Karpas-422 (cell line): ENCODE measurements at places on chromosomes 6 and 20.

DNA sequence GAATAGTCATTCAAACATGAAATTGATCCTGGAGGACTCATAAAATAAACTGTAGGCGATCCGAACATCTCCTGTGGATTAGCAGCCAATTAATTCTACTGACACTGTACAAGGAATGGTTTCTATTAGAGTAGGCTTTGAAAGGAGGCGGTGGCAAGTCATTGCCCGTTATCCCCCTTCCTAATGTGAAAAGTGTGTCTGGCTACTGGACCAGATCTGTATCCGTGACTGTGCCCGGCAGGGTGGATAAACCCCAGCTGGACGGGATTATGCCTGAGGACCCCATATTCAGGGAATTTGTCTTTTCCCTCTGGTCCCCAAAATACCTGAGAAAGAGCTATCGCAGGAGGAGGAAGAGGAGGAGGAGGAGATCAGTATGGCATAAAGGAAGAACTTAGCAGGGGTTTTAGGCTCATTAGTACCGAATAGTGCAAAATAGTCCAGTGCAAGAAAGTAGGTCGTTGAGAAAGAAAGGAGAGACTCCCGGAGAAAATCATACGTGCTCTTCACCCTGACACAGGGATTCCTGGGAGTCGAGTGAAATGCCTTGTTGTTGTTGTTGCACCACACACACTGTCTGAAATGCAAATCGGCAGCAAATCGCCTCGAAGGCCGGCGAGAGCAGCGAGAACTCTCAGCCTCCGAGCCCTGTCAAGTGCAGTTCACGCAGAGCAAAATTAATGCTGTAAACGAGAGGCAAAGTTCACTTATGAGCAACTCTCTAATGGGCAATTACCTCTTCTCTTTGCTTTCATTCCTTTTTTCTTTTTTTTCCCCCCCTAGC, 178.9 kb upstream of the ARID1B start:
- DNase-seq: no peak

GRCh38 chr20:59438201-59438600, 137.8 kb downstream of the EDN3 start:
- no peak for DNase-seq

GRCh38 chr6:140825731-140826130, 1307.0 kb upstream of the GJE1 start:
- DNase-seq: no peak

- DNase-seq: no peak
Measured at GRCh38 chr6:50825375-50826036, 6.8 kb downstream of the TFAP2B start.

GRCh38 chr6:11381801-11382513, 149.5 kb upstream of the NEDD9 start:
- DNase-seq: peak; percentile 82

DNA sequence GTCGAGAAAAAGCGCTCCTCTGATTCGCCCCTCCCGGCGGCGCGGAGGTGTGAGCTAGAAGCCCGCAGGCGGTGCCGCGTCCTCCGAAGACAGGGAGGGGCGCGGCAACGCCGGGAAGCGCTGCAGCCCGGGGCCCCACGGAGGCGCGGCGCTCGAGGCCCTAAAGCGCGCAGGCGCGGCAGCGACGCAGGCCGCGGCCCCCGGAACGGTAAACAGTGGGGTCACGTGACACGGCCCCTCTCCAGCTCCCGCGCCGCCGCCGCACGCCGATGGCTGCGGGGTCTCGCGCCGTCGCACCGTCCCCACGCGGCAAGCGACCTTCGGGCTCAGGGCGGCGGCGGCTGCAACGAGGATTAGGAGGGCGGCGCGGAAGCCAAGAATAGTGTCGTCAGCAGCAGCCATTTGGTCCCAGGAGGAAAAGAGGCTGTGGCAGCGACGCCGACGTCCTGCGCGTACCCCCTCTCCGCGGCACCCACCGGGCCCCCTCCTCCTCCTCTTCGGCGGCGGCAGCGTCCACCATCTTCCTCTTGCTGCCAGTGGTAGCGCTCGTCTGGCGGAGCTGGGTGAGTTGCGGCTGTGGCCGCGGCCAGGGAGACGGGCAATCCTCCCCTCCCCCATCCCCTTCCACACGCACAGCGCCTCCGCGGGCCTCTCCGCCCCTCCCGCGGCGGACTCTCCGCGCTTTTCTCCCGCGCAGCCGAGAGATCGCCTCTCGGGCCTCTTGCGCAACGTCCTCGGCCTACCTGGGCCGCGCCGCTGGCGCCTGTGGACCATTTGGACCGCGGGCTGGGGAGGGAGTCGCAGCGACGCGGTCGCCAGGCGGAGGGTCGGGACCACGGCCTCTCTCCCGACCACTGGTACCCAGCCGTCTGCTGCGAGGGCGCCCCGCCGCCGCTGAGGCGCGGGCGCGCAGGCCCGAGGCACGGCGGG, at the start of gene PHF3:
TSS of gene PHF3 (plus strand) at position 215 of the 930 bp plus-strand sequence. CDS start 10,750 bp downstream, outside the sequence.
- peak; percentile 96 for DNase-seq

DNA sequence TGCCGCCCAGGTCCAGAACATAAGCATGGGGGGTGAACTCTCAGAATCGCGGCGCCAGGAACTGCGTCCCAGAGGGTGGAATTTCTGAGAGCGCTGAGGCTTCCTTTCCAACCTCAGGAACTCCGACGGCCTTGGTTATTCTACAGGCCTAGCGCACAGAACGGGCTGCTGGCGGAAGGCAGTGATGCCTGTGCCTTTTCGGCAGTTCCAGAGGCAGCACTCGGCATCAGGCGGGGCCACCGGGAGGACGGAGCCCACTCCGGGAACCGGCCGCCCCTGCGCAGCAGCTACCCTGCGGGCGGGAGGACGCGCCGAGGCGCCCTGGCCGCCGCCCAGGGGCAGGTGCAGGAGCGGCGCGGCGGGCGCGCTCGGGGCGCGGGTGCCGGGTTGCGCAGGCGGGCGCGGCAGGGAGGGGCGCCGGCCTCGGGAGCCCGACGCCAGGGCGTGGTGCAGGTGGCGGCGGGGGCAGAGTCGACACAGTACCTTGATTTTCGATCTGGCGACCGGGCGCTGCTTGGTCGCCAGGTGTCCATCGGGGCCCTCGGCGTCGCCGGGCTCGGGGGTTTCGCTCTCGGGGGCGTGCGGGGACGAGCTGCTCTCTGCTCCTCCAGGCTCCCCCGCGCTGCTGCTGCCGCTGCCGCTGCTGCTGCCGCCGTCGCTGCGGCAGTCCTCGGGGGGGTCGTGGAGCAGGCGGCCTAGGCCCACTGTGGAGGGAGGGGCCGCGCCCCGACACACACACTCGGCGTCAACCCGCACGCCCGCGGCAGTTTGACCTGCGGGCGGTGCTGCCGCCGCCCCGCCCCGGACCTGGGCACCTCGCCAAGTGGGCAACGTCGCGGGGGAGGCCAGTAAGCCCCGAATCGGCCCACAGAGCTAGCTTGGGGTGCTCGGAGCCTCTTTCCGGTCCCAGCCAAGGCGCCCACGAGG, 1.3 kb downstream of the OVOL2 start:
- DNase-seq: no peak
